Islet precursor cell (in vitro differentiated cells): ENCODE measurements at places on chromosomes 12 and 14.

GRCh38 chr12:22248121-22248520 lies 86.4 kb downstream of the ST8SIA1 start:
- no peak for DNase-seq

- no peak for DNase-seq
These were observed 1090.8 kb downstream of the BCL11B start for GRCh38 chr14:98181241-98181640.

- DNase-seq: peak; percentile 66
These were observed at the start of gene LTBP2 for GRCh38 chr14:74611650-74612349. Gene LTBP2, minus strand, starts transcription at chr14:74612237. Its CDS starts 293 bp downstream, at chr14:74611944.

DNA sequence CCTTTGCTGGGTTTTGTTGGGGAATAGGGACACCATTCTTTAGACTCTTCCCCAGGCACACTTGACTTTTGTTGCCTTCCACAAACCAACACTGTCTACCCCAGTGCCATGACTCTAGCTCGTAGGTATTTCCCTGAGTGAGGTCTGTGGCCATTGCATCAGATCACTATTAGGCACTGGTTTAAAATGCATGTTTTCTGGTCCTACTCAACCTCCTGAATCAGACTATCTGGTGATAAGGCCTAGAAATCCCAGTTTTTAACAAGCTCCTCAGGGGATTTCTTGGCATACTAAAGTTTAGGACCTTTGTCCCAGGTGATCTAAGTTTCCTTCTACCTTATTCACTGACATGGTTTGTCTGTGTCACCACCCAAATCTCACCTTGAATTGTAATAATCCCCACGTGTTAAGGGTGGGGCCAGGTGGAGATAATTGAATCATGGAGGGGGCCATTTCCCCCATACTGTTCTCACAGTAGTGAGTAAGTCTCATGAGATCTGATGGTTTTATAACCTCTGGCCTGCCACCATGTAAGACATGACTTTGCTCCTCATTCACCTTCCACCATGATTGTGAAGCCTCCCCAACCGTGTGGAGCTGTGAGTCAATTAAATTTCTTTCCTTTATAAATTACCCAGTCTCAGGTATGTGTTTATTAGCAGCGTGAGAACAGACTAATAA lies 87.8 kb upstream of the PSMC1 start:
- DNase-seq: peak; percentile 61

DNA sequence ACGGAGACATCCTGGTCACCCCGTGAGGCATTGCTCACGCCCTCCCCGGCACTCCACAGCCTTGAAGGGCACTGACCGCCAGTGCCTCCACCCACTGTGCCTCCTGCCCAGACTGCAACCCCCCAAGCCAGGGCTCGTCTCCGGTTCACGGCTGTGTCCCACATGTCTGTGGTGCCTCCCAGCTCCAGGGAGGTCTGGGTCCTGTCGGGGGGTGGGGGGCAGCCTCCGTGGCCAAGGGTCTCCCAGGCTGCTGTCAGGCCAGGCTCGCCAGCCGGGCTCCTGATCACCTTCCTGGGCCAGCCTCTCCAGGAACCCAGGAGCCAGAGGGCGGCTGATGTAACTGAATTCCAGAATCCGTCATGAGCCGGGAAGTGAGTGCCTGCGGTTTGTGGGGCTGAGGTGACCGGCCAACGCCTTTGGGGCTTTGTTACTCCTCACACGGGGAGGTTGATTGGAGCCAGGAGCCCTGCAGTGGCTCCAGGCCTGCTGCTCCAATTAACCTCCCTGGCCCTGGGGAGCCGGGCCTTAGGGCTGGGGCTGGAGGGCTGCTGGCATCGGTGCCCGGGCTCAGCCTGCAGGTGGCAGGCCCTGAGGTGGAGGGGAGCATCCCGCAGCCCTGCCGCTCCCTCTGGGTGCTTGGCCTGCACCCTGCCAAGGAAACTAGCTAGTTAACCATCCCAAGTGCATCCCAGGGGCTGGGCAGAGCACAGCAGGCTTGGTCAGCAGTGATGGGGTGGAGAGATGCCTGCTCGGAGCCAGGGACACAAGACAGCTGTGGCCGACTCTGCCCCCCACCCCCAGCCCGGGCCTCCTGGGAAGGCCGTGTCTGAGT lies 36.4 kb upstream of the FBRSL1 start:
- peak; percentile 89 for DNase-seq

DNA sequence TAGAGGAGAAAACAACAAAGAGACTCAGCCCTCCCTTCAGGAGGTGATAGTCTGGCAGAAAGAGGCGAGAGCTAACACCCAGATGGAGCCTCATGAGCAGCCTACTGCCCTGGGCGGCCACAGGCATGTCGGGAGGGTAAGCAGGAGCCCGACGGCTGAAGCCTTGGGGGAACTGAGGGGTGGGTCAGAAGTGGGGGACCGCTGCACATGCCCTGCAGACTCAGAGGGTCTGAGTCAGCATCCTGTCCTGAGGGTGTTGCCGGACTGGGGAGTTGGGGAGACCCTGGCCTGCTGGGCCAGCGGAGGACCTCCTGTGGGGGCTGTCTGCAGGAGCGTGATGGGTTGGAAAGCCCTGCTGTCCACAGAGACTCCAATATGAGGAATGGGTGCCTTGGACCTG lies 15.9 kb upstream of the INF2 start:
- DNase-seq: no peak

- DNase-seq: no peak
These were observed 45.5 kb upstream of the PLEKHG6 start for GRCh38 chr12:6265038-6265405.

DNA sequence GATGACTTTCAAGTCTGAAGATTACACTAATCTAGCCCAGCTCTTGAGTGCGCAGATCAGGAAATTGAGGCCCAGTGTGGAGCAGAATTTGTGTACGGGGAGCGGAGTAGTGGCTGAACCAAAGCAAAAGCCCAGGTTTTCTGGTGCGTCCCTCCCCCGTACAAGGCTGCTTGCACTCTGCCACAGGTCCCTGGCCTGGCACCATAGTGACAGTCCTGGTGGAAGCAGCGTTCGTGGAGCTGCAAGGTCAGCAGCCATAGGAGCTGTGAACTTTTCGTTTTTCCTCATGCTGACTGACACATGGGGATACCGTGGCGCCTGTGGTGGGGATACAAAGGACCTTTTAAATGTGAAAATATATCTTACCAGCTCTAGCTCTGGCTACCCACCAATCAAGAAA lies 1.7 kb downstream of the EVL start:
- DNase-seq: no peak

DNA sequence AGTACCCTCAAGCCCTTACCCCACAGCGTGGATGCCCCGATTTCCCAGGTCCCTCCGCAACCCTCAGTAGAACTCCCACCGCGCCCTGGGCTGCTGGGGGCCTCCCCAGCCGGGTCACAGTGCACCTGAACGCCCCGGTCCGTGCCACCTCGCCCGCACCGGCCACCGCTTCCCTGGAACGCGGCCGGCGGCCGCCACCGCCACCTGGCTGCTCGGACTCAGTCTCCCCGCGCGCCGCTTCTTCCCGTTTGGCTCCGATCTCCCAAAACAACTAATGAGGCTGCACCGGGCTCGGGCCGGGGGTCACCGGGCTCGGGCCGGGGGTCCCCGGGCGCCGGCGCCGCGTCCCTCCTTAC lies 1.0 kb downstream of the ITPK1 start:
- no peak for DNase-seq

GRCh38 chr12:82912406-82912805 lies 225.7 kb downstream of the TMTC2 start:
- DNase-seq: no peak

DNA sequence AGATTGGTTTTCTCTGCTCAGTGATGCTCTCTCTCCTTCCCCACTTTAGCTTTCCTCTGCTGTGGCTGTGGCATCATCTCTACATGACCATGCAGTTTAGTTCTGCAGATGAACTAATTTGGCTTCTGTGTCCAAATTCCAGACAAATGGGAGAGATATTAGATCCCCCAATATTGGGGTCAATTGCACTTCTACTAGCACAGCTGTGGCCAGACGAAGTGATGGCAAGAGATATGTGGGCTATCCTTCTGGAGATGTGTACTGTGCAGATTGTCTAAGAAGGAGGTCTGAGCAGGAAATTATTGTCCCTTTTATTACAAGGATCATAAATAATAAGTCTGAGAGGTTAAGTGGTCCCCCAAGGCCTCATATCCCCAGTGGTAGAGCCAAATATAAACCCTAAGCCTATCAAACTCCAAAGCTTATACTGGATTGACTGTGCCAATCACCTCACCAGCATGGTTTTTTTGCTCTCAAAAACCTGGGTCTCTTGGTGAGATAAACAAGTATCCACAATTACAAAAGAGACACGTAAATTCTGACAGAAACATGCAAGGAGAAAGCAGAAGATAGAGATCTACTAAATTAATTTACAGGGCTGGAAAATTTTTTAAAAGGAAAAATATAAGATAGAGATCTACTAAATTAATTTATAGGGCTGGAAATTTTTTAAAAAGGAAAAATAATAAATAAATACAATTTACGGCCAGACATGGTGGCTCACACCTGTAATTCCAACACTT lies 29.1 kb upstream of the GCH1 start:
- DNase-seq: no peak

GRCh38 chr14:100824901-100825712 lies 811 bp upstream of the MEG3 start:
- DNase-seq: no peak

- no peak for DNase-seq
These were observed 164.3 kb upstream of the TMPO start for GRCh38 chr12:98351089-98351488.

DNA sequence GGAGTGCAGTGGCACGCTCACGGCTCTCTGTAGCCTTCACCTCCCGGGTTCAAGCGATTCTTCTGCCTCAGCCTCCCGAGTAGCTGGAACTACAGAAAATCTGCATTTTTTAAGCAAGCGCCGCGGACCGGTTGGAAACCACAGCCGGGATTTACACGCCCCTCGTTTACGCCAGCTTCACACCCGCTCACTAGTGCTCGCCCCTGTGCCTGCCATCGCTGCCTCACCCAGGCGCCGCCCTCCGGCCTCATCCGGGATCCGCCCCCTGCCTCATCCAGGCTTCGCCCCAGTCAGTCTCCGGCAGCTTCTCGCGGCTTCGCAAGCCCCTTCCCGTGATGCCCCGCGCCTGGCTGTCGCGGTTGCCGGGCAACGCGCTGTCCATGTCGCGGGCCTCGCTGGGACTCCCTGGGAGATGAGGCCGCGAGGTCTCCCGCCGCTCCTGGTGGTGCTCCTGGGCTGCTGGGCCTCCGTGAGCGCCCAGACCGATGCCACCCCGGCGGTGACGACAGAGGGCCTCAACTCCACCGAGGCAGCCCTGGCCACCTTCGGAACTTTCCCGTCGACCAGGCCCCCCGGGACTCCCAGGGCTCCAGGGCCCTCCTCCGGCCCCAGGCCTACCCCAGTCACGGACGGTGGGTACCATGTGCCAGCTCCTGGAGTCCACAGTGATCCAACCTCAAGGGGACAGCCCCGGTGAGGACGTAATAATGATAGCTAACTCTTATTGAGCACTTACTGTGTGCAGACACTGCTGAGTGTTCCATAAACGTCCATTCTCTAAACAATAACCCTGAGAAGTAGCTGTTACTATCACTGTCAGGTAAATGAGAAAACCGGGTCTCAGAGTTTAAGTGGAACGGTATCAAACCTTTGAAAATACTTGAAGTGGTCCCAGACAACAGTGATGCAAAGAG lies at the start of gene TCTN1:
Gene TCTN1, plus strand, starts transcription at position 359 of the 914 bp plus-strand sequence. Its CDS starts 54 bp downstream, at position 413.
- DNase-seq: peak; percentile 100

DNA sequence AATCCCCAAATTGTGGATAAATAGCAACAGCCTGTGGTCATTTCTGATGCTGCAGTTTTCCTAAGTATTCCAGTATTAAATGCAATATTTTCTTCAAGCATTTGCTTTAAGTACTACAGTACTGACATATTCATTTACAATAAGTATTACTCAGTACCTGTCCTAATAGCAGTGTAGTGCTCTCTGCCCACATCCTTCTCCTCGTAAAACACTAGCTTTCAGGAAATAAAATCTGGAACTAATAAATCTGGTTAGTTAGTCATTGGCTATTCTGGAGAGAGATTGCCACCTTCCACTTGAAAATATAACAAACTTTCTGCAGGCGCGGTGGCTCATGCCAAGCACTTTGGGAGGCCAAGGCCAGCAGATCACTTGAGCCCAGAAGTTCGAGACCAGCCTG lies 441.5 kb downstream of the PRKD1 start:
- DNase-seq: no peak

DNA sequence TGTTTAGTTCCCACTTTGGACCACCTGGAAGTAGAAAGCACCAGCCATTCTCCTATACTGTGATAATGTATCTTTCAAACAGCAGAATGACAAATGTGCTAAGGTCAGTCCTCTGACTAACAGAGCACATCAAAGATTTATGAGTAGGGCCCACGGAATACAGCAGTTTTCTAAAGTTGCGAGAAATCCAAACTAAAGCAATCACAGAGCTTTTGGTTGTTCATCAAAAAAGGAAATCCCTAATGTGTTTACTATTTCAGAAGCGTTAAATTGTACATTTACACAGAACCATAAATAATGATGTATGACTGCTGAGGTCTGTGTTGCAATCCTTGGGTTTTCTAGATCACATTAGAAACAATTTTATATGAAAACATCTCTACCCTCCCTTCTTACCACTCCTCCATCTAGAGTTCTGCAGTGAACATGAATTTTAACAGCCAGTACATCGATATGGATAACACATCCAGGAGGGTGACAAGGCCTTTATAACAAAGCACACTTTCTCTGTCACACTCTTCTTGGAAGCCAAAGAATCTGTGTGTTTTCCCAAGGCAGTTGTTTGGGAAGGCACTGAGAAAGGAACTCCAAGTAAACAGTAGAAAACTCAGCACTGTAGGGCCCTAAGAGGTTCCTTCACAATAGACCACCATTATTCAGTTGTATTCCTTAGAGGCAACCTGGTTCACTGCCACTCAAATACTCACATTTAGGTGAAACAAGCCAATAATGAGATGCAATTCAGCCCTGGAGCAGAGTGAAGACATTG lies 7.3 kb downstream of the KITLG start:
- no peak for DNase-seq

DNA sequence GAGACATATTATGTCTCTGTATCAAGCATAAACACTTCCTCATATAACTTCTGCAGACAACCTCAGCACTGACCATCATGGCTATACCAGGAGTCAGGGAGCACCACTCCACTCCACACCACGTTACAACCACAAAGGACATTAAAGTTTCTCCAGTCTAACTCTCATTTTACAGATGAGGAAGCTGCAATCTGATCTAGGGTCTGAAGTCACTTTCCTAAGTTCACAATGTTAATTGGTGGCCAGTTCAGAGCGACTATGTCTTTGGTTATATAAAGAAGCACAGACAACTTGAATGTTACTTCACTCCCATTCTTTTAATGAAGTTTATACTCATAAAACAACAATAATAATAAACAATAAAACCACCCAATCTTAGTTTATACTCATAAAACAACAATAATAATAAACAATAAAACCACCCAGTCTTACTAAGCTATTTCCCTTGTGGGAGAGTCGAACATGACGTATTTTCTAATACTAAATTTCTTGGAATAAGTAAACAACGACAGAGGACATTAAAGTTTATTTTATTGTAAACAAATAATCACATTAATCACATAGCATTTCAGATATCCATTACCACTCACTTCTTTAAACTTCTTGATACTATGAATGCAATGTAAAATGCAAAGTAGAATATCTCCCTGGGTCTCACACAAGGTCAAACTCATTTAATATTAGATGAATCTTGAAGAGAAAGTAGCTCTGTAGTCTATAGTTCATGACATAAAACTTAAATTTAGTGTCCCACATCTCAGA lies 72.4 kb upstream of the SSTR1 start:
- DNase-seq: no peak

- DNase-seq: no peak
These were observed 216.0 kb upstream of the NPAS3 start for GRCh38 chr14:32722631-32723183.
